ENCODE measurements at places on chromosomes 1 and 21. TPM values are rescaled to one million over a fixed set of nuclear protein-coding genes. Genes with fewer than 3 reads are reported as not detected.

TCP10L gene
- 3.1 TPM for total RNA-seq

SEMA4A gene
- total RNA-seq = 10.3 TPM

RNU5D-1 gene
- total RNA-seq = not detected

PLA2G2C gene
- total RNA-seq = 0.04 TPM

FOXD3 gene
- 41.1 TPM for total RNA-seq

FBXO2 gene
- 46.7 TPM for total RNA-seq

TRIM67 gene
- total RNA-seq = not detected

DNASE2B gene
- total RNA-seq = 0.38 TPM

RORC gene
- 0.42 TPM for total RNA-seq

CFHR4 gene
- not detected for total RNA-seq

C1orf141 gene
- total RNA-seq = not detected

NOS1AP gene
- 5.6 TPM for total RNA-seq

CNN3 gene
- total RNA-seq = 309 TPM

VHLL gene
- not detected for total RNA-seq

PDC gene
- not detected for total RNA-seq

OVAAL gene
- total RNA-seq = not detected

GRIK3 gene
- total RNA-seq = 5.4 TPM

CLCA4 gene
- total RNA-seq = not detected

HLCS gene
- 13.0 TPM for total RNA-seq

TMEM51 gene
- total RNA-seq = 11.9 TPM

PTPN14 gene
- 15.7 TPM for total RNA-seq

SLC16A4 gene
- 0.41 TPM for total RNA-seq

KRTAP27-1 gene
- total RNA-seq = not detected

Measured in H7 (cell line).